ENCODE measurements at places on chromosomes 7 and 10.

DNA sequence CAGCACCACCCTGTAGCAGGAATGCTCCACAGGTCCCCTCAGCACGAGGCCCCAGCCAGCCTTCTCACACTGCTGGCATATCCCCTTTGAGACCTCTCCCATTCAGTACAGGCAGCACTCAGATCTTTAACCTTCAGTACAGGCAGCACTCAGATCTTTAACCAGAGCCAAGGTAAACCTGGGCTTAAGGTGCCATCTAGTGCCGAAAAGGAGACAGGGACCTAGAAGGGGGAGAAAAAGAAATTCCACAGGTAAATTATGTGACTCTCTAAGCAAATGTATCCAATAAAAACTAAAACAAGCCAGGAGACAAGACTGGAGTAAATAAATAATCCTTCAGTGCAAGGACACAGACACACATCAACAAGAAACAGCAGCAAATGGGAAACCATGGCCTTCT is 358.6 kb downstream of the PTPRN2 start:
- DNase-seq = no peak

DNA sequence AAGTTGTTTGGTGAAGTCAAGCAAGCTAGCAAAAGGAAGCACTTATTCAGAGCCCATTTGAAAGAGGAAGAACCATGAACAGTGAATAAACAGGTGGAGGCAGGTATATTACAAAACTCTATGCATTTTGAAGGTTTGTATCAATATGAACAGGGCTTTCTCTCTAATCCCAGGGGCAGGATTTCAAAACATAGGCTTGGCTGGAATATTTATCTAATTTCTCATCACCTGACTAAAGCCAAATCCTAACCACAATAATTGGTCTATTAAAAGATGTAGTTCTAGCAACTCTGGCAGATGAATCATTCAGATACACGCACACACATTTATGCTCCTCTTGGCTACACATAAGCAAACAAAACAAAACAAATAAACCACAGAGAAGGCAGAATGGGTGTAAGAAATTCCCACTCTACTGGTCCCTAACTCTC is 554.4 kb downstream of the INHBA start:
- no peak for DNase-seq

GRCh38 chr7:5777932-5778331 is 3.5 kb downstream of the RNF216 start:
- DNase-seq = no peak

DNA sequence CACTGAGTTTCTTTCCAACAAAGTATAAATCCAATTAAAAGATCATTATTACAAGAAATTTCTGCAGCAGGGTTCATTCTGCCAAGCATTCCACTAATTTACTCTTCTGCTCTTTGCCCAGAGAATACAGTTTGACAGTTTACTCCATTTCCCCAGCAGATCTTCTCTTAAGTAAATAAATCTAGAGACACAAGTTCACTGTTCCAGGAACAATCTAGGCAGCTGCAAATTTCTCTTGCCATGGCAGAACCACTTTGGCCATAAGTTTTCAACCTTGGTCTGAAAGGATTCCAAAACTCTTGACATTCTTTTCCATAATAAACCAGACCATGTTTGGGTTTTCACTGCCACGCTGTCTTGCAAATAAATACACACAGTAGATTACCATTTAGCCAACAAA is 11.5 kb downstream of the RGS10 start:
- DNase-seq = no peak

GRCh38 chr7:154852205-154852604 is 150.7 kb downstream of the PAXIP1 start:
- no peak for DNase-seq

Measured in stimulated activated CD4-positive, alpha-beta T cell treated with anti-CD3 and anti-CD28 coated beads, Interleukin-1b, Interleukin-23, amount 100 ng/mL, for 1 hour (primary cell).